ENCODE measurements at places on chromosomes 4 and X.
A peak's percentile ranks its signal among the peaks of the same experiment; 100 is the strongest.

DNA sequence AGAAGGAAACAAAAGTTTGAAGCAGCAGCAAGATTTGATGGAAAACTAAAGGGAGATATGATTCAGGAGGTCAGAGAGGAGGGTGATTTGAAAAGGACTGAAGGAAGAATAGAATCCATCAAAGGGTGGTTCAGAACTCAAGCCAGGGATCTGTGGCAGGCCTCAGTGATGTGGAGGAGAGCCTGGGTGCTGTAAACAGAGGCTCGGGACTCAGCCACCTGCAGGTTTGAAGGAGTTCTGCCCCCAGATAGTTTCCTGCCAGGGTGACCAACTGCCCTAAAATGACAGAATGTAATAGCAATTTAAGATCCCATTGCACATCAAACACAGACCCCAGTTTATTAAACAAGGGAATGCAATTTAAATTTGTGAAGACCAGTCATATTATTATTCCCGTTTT is 204.0 kb upstream of the FAT1 start:
- no peak for DNase-seq

GRCh38 chrX:148872161-148872535 is 371.7 kb downstream of the AFF2 start:
- DNase-seq: no peak

DNA sequence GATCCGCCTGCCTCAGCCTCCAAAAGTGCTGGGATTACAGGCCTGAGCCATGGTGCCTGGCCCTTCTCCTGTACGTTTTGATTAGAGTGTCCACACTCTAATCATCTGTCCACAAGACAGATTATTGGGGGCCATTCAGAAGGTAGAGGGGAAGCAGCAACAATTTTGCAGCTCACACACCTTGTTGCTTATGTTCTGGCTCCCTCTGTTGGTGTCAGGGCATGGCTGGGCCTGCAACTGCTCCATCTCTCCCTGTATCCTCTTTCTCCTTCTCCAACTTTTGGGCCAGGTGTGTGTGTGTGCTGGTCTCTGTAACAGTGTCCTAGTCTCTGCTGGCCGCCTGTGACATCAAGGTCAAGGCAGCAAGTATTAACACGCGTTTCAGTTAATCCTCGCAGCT is 125.5 kb upstream of the MBNL3 start:
- DNase-seq: peak; percentile 9

DNA sequence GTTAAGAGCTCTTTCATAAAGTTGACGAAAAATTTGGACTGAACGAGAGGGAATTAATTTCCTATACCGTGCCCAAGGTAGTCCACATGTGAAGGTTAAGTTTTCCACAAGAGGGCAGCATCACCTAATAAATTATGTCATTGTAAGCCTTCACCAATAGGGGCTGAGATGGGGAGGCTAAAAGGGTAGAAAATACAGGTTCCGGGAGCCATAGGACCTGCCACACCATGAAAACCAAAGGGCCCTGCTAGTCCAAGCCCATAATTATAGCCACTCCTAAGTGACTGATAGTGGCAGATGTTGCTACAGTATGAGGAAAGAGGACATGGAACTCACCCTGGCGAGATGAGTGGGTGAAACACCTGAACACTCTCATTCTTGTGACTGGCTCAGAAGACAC is 122.2 kb downstream of the SHROOM4 start:
- peak; percentile 51 for DNase-seq

DNA sequence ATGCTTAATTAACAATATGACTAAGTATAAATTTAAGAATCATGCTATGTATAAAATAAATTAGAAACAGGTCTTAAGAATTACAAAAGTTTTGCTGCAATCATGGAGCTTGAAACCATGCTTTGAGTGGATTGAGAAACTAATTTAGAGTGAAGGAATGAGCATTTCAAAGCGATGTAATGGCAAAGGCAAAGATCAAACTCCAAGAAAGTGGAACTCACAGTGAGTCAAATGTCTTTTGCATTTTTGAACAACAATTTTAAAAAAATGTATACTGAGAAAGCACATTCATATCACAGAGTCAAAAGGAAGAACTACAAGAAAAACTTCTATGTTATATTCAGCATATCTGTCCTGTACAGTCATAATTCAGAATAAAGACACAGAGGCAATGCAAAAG is 6.6 kb downstream of the GPRIN3 start:
- no peak for DNase-seq

DNA sequence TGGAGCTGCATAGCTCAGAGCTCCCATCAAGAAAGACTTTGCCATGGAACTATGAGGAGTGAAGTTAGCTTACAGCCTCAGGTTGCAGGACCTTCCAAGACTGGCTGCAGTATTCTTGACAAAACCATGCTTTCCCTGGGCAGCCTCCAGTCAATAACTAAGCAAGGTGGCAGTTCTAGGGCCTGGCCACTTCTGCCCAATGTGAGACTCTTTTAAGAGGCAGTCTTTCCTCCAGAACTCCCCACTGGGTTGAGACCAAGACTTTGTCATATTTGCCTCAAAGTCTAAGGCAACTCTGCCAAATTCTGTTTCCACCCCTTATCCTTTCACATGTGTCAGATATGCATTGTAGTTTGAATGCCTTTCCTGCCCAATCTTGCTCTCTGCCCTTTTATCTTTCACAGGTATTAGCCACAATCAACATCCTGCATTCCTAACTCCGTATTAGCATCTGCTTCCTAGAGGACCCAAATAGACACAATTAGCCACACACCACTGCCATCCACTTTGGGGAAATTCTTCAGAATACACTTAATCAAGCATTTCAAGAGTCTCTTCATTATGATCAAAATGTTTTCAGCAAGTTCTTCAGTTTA is 17.7 kb upstream of the SLC25A43 start:
- no peak for DNase-seq

GRCh38 chr4:84914686-84915395 is 51.6 kb downstream of the WDFY3 start:
- no peak for DNase-seq

GRCh38 chr4:162499478-162499877 is 335.7 kb upstream of the FSTL5 start:
- peak; percentile 22 for DNase-seq

GRCh38 chrX:71098302-71098701 is 2.7 kb downstream of the FOXO4 start:
- DNase-seq: peak; percentile 27

DNA sequence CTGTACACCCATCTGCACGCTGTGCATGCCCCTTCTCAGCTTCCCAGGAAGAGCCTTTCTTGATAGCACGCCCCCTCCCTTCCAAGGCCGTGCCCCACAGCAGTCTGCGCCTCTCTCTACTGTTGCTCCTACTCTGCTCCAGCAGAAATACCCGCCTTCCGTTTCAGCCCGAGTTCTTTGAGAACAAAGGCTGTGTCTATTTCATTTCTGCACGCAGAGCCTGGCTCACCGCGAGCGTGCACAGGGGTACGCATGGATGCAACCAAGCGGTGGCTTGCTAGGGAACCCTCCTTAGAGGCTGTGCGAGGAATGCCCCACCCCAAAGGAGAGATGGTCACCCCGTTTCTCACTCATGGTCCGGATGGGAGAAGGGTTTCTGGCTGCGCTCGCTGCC is 485 bp downstream of the AADAT start:
- peak; percentile 47 for DNase-seq

GRCh38 chrX:16836371-16836770 is 33.8 kb downstream of the RBBP7 start:
- no peak for DNase-seq

DNA sequence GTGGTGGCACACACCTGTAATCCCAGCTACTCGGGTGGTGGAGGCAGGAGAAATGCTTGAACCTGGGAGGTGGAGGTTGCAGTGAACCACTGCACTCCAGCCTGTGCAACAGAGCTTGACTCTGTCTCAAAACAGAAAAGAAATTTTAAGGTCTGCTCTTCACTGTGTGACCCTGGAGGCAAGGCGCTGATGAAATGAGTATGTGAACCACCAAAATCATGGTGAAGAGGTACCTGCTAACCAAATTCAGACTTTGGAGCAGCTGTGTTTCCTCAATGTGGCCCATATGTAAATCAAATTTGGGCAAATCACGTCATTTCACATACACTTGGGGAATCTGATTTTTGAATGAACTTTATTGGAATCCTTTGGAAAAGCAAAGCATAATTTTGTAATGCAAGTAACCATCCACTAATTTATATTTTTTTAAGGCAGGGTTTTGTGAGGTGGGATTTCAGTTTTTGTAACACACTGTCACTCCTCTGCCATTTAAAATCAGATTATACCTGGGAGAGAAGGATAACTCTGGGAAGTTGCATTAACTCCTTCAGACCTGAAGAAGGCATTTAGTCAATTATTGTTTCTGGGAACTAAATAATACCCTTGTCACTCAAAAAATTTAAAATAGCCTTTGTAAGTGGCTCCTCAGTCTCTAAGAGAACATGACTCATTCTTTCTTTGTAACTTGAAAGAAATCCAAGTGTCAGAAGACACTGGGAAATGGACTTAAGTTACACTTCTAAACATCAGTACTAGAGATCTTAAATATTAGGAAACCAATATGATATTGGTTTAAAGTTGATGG is 24.0 kb downstream of the DOCK11 start:
- peak; percentile 6 for DNase-seq

GRCh38 chrX:30821116-30821515 is 67.9 kb downstream of the TAB3 start:
- DNase-seq: no peak

DNA sequence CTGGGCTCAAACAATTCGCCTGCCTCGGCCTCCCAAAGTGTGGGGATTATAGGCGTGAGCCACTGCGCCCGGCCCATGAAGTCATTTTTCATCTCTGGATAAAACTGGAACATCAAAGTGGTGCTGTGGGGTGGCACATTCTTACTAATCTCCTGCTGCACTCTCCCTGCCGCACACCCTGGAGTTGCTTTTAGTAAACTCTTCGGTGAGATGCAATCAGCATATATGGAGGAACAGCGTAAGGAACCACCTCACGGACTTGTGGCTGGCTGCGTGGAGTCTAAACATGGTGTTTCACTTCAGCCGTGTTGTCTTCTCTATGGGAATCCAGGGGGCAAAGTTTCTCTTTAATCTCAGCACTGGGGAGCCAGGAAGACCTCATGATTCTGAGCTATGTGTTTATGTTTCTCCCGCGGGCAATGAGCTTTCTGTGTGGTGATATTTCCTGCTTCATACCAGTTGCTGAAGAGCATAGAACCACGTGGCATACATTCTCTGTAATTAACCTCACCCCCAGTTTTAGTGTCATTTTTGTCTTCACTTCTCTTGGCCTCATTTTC is 2.1 kb upstream of the RHOH start:
- no peak for DNase-seq

DNA sequence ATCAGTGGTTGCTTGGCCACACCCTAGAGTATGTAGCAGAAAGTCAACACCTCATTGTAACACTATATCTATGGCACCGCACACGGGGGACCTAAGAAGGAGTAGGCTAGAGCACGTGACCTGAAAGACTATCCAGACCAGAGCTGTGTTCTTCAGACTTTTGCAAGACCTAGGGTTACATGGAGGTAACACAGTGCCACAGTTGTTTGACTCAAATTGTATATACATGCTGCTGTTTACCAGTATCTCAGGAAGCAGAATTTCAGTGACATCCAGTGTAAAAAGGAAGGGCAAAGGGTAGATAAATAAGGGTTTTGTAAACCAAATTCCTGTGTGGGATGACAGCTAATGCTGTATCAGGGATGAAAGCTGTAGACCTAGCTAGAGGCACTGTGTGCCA is 30.2 kb downstream of the PNMA6A start:
- DNase-seq: no peak

GRCh38 chr4:88969746-88970145 is 87.2 kb downstream of the FAM13A start:
- DNase-seq: no peak

GRCh38 chr4:112664611-112665010 is 27.7 kb downstream of the LARP7 start:
- DNase-seq: no peak

- no peak for DNase-seq
Measured at GRCh38 chrX:129736491-129736890, 2.3 kb upstream of the XPNPEP2 start.

DNA sequence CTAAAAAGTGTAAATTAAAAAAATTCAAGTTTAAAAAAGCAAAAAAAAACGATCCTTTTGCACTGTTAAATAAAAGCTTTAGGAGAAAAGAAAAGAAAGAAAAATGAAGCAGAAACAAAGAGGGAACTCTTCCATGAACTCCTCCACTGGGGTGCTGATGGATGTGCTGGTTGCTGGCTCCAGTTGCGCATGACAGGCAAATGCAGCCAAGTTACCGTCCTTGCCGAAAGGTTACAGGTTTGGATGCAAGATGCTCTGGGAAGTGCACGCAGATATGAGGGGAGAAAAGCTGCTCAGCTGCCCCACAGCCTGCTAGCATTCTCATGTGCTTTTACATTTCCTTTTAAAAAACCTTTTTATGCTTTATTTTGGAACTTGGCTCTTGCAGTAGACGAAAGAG is 58.5 kb downstream of the HADH start:
- no peak for DNase-seq

DNA sequence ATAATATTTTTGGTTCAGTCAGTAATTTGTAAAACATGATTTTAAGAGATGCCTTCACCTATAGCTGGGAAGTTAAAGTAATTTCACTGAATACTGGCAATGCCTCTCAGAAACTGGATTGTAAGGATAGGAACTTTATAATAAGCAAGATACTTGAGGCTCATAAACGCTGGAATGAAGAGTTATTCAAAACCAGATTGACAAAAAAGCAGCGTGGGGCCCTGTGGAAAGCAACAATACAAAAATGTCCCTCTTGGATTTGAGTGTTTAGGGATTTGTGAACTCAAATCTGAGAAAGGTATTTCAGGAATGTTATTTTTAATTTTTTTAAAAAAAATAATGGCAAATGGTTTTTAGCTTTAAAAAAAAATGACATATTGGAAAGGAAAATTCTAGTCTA is 94.6 kb downstream of the ANK2 start:
- no peak for DNase-seq

DNA sequence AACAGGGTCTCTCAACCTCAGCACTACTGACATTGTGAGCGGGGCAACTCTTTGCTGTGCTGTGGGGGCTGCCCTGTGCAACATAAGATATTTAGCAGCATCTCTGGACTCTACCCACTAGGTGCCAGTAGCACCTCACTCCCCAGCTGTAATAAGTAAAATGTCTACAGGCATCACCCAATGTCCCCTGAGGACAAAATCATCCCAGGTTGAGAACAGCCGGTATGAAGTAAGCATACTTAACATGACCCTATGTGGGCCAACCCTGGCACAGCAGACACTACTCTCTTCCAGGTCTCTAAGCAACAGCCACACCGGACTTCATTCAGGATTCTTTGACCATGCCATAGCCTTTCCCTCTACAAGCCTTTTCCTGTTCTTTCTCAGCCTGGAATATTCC is 10.5 kb upstream of the MGST2 start:
- DNase-seq: peak; percentile 38

DNA sequence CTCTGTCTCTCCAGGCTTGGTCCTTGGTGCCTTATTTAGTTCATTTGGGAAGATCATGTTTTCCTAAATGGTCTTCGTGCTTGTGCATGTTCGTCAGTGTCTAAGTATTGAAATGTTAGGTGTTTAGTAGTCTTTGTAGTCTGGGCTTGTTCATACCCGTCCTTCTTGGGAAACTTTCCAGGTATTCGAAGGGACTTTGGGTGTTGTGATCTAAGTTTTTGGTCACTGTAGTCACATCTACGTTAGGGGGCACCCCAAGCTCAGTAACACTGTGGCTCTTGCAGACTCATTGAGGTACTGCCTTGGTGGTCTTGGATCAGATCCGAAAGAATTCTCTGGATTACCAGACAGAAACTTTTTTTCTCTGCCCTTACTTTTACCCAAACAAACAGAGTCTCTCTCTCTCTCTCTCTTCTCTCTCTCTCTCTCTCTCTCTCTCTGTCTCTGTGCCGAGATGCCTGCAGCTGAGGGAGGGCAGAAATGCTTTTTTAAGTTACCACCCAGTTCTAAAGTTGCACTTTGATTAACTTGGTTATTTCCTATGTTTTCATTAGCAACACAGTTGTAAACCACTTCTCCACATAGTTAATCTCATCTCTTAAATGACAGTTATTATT is 67.6 kb upstream of the SLC7A3 start:
- DNase-seq: no peak
